ENCODE measurements at places on chromosomes 7 and 10. TPM values are rescaled to one million over a fixed set of nuclear protein-coding genes. Genes with fewer than 3 reads are reported as not detected.

The AOAH gene
- 6.3 TPM for total RNA-seq

The UFSP1 gene
- total RNA-seq: 2.6 TPM

The ASB10 gene
- not detected for total RNA-seq

The CALML3 gene
- total RNA-seq: not detected

The SLC4A2 gene
- 57.2 TPM for total RNA-seq

DNA sequence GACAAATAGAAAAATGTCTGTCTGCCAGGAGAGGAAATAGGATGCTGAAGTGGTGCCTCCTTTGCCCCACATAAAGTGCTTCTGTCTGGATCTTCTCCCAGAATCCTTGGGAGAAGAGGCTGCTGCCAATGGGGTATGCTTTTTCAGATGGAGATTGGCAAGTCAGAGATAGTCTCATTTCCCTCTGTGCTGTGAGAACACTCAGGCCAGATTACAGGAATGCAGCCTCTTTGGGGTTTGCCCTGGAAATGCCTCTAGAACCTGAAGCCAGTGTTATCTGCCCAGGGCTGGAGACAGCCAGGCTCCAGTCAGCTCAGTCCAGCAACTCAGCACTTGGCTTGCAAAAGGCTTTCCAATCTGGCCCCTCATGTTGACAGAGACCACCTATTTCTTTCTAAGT lies 119.1 kb upstream of the PHYHIPL start:
- H3K4me1 ChIP-seq: no peaks in the 10 kb centered on the region
- no peaks in the 10 kb centered on the region for H3K27me3 ChIP-seq
- H3K36me3 ChIP-seq: no peaks in the 10 kb centered on the region
- no peak overlapping the region for H3K4me3 ChIP-seq
- no peak overlapping the region for H3K27ac ChIP-seq

GRCh38 chr7:149477494-149478443 lies 16.9 kb upstream of the ZNF777 start:
- H3K27me3 ChIP-seq: no peaks in the 10 kb centered on the region
- no peak overlapping the region for H3K27ac ChIP-seq
- H3K36me3 ChIP-seq: peaks cover 51% of the 10 kb centered on the region
- H3K4me3 ChIP-seq: no peak overlapping the region

DNA sequence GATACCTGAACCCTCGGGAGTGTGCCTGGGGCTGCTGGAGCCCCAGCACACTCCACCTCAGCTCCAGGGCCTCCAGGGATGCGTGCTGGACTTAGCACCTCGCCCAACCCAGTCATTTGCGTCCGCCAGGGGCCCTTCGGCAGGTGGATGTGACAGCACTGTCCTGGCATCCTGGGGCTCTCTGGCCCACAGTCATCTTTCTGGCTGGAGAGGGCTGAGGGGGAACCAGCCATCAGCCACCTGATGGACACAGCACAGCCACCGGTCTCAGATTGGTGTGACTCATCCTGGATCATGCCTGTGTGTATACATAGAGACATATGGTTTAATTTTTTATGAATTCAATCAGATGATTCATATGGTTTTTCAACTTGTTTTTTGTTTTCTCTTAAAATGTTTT lies 11.1 kb downstream of the ZNF775 start:
- H3K27ac ChIP-seq: no peak overlapping the region
- no peak for DNase-seq
- peaks cover 4% of the 10 kb centered on the region for H3K36me3 ChIP-seq
- no peaks in the 10 kb centered on the region for H3K4me1 ChIP-seq

DNA sequence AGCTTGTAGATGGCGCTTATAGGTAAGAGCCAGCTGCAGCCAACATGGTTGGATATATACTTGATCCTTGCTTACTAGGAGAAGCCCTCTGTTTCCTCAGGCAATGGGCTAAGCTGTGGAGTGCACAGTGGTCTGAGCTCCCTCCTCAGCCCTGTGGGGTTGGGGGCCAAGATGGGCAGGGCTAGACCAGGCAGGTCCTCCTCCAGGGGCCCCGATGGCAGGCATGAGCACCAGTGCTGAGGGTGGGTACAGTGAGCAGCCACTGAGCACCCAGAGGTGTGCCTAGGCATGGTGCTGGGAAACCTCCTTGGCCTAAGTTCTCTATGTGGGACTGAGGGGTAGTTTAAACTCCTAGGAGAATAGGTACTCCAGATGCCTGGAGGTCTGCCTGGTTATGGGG lies 680.2 kb downstream of the SUGCT start:
- H3K36me3 ChIP-seq: no peaks in the 10 kb centered on the region
- DNase-seq: no peak
- no peak overlapping the region for H3K27ac ChIP-seq
- H3K27me3 ChIP-seq: no peaks in the 10 kb centered on the region

- no peaks in the 10 kb centered on the region for H3K4me1 ChIP-seq
- no peaks in the 10 kb centered on the region for H3K36me3 ChIP-seq
- no peaks in the 10 kb centered on the region for H3K27me3 ChIP-seq
Measured at GRCh38 chr10:84076047-84076388, 63.3 kb upstream of the GHITM start.

DNA sequence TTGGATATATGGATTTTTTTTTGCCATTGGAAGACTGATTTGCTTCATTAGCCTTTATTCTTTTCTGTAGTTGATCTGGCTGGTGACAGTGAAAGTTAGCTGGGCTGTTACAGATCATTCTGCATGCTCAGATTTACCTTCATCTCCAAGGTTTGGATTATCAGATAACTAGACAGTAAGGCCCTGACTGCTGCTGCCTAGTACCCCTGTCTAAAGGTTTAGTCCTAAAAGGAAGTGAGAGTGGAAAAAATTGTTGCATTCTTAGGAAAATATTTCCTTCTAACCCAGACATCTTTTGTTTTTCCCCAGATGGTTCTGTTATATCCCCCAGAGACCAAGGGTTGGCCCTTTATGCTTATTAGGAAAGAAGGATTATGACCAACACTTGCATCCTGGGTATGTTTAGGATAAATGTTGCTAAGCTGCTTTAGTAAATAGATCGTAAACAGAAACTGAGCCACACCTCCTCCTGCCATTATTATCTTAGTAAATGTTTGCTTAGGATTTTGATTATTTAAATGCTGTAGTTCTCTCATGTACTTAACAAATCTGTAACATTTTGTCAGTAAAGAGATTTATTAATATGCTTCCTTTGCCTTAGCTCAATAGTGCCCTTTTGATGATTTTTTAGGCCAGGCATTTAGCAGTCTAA lies 44.4 kb downstream of the MCU start:
- no peak overlapping the region for H3K27ac ChIP-seq
- H3K27me3 ChIP-seq: no peaks in the 10 kb centered on the region
- H3K4me1 ChIP-seq: no peaks in the 10 kb centered on the region
- H3K4me3 ChIP-seq: no peak overlapping the region
- DNase-seq: no peak

GRCh38 chr10:80900661-80901060 lies 363.0 kb downstream of the SH2D4B start:
- DNase-seq: no peak
- H3K27ac ChIP-seq: no peak overlapping the region
- no peaks in the 10 kb centered on the region for H3K36me3 ChIP-seq
- H3K27me3 ChIP-seq: no peaks in the 10 kb centered on the region

DNA sequence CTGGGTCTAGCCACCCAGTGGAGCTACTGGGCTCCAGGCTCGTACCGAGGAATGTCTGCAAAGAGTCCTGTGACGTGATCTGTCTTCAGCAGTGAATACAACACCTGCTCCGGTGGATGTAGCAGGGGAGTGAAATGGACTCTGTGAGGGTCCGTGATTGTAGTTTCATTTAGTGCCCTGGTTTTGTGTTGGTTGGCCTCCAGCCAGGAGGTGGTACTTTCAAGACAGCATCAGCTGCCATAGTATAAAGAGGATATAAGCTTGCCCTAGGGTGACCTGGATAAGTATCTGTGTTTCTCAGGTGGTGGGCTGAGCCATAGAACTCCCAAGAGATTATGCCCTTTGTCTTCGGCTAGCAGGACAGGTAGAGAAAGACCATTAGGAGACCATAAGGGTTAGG lies 24.6 kb upstream of the WNT2 start:
- no peak for DNase-seq
- no peak overlapping the region for H3K4me3 ChIP-seq
- H3K36me3 ChIP-seq: no peaks in the 10 kb centered on the region

- H3K27ac ChIP-seq: no peak overlapping the region
- no peak for DNase-seq
- H3K27me3 ChIP-seq: no peaks in the 10 kb centered on the region
- no peak overlapping the region for H3K4me3 ChIP-seq
- no peaks in the 10 kb centered on the region for H3K4me1 ChIP-seq
Measured at GRCh38 chr10:126097558-126098225, 201.3 kb downstream of the FANK1 start.

DNA sequence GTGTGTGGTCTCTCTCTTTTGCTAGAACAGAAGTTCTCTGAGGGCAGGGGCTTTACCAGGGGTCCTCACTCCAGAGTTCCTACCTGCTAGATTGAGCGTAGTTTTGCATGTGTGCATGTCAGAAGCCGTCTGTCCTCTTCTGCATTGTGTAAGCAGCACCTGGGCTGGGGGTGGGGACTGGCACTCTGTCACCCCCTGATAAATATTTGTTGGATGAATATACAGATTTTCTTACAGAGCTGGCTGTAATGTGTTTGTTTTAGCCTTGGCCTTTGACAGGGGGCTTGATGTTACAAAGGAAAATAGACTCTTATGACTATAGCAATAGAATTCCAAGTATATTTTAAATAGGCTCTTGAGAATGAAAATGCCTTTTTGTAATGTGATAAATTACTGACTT lies 46.6 kb downstream of the WDR37 start:
- H3K4me3 ChIP-seq: no peak overlapping the region
- no peaks in the 10 kb centered on the region for H3K4me1 ChIP-seq
- no peak for DNase-seq
- H3K27ac ChIP-seq: no peak overlapping the region

DNA sequence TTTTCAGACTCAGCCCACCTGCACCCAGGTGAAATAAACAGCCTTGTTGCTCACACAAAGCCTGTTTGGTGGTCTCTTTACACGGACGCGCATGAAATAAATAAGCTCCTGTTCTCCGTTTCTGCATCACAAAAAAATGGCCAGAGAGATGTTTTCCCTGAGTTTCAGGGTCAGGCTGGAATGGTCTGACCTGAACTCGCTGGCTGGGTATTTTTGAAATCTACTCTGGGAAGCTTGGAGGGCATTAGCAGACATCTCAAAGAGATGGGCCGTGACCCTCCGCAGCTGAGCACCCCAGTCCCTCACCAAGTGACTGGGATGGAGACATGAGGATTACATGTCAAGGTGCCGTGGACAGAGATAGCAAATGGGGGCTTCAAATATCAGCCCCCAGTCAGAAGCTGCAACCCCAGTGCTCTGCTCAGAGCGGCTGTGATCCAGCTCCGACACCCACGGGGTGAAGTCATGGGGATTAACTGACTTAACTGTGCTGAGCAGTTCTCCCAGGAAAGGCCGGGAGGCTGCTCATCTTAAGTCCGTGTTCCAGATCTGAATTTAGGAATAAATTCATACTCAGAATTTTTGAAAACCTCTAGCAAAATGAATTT lies 22.3 kb downstream of the CALML5 start:
- no peak overlapping the region for H3K27ac ChIP-seq
- no peak overlapping the region for H3K4me3 ChIP-seq
- no peaks in the 10 kb centered on the region for H3K36me3 ChIP-seq
- H3K4me1 ChIP-seq: no peaks in the 10 kb centered on the region

GRCh38 chr10:13816195-13816925 lies 229.6 kb downstream of the PRPF18 start:
- no peak overlapping the region for H3K27ac ChIP-seq
- H3K4me3 ChIP-seq: no peak overlapping the region
- no peaks in the 10 kb centered on the region for H3K4me1 ChIP-seq
- H3K36me3 ChIP-seq: no peaks in the 10 kb centered on the region
- no peaks in the 10 kb centered on the region for H3K27me3 ChIP-seq

DNA sequence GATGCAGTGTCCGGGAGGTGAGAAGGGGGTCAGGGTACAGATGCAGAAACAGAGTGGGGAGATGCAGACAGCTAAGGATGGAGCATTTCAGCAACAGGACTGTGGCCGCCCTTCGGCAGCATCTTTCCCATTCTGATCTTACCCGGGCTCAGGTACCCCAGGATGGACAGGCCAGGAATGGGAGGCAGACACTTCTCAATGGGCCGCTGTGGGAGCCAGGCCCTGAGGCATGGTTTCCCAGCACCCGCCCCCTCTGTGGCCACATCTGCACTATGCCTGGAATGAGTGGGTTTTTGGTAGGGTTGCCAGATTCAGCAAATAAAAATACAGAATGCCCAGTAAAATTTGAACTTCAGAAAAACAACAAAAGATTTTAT lies 105.2 kb upstream of the CTBP2 start:
- H3K4me3 ChIP-seq: no peak overlapping the region
- no peak overlapping the region for H3K27ac ChIP-seq
- H3K4me1 ChIP-seq: no peaks in the 10 kb centered on the region

DNA sequence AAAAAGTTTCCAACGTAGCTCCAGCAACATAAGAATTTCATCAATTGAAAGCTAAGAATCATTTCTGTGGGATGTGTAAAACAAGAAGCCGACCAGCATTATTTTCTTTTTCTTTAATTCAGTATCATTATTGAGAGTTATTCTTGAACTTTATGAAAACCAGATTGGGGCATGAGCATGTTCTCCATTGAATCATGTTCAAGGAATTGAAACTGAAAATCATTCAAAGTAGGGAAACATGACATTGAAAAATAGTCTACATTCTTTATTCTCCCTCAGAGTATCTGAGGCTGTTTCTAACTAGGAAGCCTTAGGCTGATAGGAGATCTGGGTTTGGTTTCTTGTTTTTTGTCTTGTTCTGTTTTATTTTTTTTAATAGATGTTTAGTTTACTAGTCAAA lies 253.7 kb downstream of the DYNC1I1 start:
- H3K27me3 ChIP-seq: no peaks in the 10 kb centered on the region
- H3K4me3 ChIP-seq: no peak overlapping the region

DNA sequence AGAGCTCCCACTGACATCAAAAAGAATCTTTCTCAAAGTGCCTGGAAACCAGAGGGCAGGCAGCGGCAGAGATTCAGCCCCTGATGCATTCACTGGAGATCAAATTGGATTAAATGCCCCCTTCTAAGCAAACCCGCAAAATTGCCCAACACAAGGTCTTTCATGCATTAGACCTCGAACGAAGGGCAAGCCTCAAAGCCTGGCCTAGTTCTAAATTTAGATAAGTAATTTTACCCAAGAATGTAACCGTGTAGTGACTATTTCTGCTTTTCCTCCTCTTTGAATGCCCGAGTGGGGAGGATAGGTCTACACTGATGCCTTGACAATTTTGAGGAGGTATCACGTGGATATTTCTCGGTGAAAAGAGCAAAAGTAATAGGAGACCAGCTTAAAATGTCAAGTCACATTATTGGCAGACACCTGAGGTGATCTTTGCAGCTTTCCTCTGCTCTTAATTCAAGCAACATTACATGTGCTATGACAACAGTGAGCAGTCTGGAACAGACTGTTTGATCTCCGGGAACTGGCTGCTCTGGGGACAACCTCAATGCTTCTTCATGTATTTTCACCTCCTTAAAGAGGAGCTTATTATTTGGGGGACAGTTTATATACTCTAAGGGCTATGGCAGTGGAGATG lies 1263.5 kb upstream of the AUTS2 start:
- no peaks in the 10 kb centered on the region for H3K27me3 ChIP-seq
- H3K4me3 ChIP-seq: no peak overlapping the region
- no peaks in the 10 kb centered on the region for H3K36me3 ChIP-seq
- H3K27ac ChIP-seq: no peak overlapping the region
- no peaks in the 10 kb centered on the region for H3K4me1 ChIP-seq

Measured in naive thymus-derived CD4-positive, alpha-beta T cell (primary cell).